ENCODE measurements at places on chromosomes 7 and 10. TPM values are rescaled to one million over a fixed set of nuclear protein-coding genes. Genes with fewer than 3 reads are reported as not detected.

The MRPS17 gene
- 12.9 TPM for total RNA-seq

The DNAH11 gene
- total RNA-seq: under 0.01 TPM

The KCNH2 gene
- total RNA-seq: not detected

The WNT8B gene
- not detected for total RNA-seq

The UTF1 gene
- total RNA-seq: not detected

The UCN3 gene
- not detected for total RNA-seq

The FRAT1 gene
- 1.5 TPM for total RNA-seq

The AZGP1 gene
- total RNA-seq: not detected

The SPAM1 gene
- total RNA-seq: not detected

The ASB15 gene
- not detected for total RNA-seq

The TRA2A gene
- total RNA-seq: 34.6 TPM

The SEMA3E gene
- 1.5 TPM for total RNA-seq

The ELAPOR2 gene
- 3.3 TPM for total RNA-seq

The SEMA3C gene
- total RNA-seq: 191 TPM

The DKK1 gene
- total RNA-seq: 92.1 TPM

The SNX10 gene
- total RNA-seq: 0.20 TPM

The GBX1 gene
- not detected for total RNA-seq

The ERLIN1 gene
- 33.8 TPM for total RNA-seq

The ANKMY2 gene
- 12.5 TPM for total RNA-seq

The SPDYE1 gene
- total RNA-seq: not detected

The LRRC17 gene
- total RNA-seq: 9.6 TPM

The RASSF4 gene
- total RNA-seq: 2.9 TPM

The SEMA3D gene
- total RNA-seq: 0.98 TPM

The OR2A1 gene
- total RNA-seq: under 0.01 TPM

The TLL2 gene
- total RNA-seq: under 0.01 TPM

The IDI2 gene
- under 0.01 TPM for total RNA-seq

The SDK1 gene
- total RNA-seq: 1.6 TPM

The EMX2 gene
- 1.1 TPM for total RNA-seq

The SNCG gene
- total RNA-seq: 9.2 TPM

The DDX50 gene
- total RNA-seq: 40.4 TPM

The GCK gene
- 1.6 TPM for total RNA-seq

The MBLAC1 gene
- 0.73 TPM for total RNA-seq

The CYP2C19 gene
- not detected for total RNA-seq

The OR9A4 gene
- total RNA-seq: not detected

The CAMK2B gene
- 0.98 TPM for total RNA-seq

The CFAP70 gene
- total RNA-seq: 0.39 TPM

The SUN3 gene
- total RNA-seq: not detected

The HOXA3 gene
- total RNA-seq: 6.1 TPM

The DGKI gene
- total RNA-seq: 3.5 TPM

The PALD1 gene
- 0.20 TPM for total RNA-seq

The SH3PXD2A gene
- total RNA-seq: 21.9 TPM

The PPP1R17 gene
- not detected for total RNA-seq

The NPSR1 gene
- total RNA-seq: not detected

The H2AZ2 gene
- 94.4 TPM for total RNA-seq

The KCP gene
- 0.20 TPM for total RNA-seq

The ZNF365 gene
- not detected for total RNA-seq

The HDAC9 gene
- total RNA-seq: 2.9 TPM

The ITGA8 gene
- not detected for total RNA-seq

The VENTX gene
- not detected for total RNA-seq

The SAP25 gene
- not detected for total RNA-seq

The ELFN1 gene
- 3.7 TPM for total RNA-seq

The FAM25A gene
- not detected for total RNA-seq

Measured in subcutaneous preadipocyte (primary cell).